ENCODE measurements at places on chromosomes 7 and 10.

- DNase-seq, result no peak
Observed at GRCh38 chr7:7272294-7272693, 90.0 kb downstream of the C1GALT1 start.

DNA sequence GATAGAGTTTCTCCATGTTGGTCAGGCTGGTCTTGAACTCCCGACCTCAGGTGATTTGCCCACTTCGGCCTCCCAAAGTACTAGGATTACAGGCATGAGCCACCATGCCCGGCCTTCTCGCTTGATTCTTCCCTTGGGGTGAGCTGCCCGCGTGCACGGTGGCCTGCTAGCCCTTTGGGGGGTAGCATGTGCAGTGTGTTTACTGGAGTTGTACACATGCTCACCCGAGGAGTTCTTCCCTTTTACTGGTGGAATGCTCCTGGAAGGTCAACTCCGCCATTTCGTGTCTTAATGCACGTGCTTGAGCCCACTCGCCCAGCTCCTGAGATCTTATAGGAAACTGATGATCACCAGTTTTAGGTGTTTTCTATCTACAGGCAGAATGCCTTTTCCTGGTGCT lies 17.0 kb upstream of the ADAMTS14 start:
- no peak for DNase-seq

DNA sequence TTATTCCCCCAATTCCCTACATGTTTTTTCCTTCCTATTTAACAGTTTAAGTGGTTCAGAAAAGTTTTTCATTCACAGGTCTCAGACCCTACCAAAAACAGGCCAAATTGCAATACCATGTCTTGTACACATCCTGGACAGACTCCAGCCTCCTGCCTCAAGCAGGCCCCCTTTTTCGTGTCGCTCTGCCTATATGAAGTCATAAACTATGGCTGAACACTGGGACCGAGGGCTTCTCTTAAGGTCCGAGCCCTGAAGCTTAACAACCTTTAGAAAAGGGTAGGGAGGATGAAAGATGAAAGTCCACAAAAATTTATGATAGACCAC lies 1.4 kb downstream of the FBXW4 start:
- DNase-seq, result peak; percentile 19

- DNase-seq, result no peak
Observed at GRCh38 chr7:38703093-38703492, 71.9 kb upstream of the AMPH start.

- no peak for DNase-seq
Observed at GRCh38 chr7:1610013-1610677, 40.3 kb upstream of the PSMG3 start.

DNA sequence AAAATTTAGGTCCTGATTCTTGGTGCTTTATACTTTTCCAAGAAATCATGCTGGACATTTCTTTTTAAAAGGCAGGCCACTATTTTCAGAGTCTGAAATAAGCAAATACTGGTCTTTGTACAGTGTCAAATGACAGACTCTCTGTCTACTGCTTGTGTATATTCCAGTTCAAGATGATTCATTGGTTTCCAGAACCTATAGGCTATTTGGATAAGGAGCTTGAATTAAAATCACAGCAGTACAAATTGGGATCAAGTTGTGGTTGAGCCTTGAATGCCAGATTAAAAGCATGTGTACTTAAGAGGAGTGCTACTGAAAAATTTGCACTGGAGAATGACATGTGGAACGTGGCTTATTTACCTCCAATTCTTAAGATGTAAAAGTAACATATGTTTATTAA lies 10.7 kb downstream of the KMT2E start:
- no peak for DNase-seq

DNA sequence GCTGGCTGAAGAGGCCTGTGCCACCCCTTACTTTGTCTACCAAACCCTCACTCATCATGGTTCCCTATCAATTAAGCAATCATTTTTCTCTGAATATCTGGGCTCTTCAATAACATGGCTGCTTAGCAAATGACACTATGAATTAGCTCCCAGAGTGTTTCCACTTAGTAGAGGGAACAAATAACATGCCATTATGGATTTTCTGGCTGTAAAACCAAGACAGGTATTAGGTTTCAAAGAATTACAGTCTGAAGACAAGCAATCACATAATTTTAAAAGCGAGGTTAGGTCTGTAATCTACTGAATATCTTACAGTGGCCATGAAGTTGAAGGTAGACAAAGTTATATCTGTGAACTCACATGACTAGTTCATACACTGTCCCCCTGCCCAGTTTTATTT lies 220.8 kb upstream of the PHYHIPL start:
- DNase-seq, result no peak

DNA sequence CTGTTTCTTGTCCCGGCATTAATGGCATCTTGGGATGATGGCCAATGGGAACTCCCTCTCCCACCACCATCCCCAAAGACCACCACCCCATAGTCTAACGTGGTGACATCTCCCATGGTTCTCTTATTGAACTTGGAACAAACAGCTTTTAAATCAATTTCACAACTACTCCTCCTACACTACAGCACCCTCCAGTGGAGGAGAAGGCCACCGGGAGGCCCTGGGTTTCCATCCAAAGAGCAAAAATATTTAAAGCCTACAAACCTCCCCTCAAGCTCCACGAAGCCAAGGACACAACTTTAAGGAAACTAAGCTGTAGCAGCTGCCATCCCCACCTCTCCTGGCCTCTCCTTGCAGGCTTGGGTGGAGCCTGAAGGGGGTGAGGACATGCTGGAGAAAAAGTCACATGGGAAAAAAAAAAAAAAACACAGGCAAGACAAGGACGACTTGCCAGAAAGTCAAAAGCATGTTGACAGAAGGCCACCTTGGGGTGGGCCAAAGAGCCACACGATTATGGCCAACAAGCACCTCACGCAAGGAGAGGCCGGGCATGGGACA lies 94.0 kb upstream of the LANCL2 start:
- no peak for DNase-seq

DNA sequence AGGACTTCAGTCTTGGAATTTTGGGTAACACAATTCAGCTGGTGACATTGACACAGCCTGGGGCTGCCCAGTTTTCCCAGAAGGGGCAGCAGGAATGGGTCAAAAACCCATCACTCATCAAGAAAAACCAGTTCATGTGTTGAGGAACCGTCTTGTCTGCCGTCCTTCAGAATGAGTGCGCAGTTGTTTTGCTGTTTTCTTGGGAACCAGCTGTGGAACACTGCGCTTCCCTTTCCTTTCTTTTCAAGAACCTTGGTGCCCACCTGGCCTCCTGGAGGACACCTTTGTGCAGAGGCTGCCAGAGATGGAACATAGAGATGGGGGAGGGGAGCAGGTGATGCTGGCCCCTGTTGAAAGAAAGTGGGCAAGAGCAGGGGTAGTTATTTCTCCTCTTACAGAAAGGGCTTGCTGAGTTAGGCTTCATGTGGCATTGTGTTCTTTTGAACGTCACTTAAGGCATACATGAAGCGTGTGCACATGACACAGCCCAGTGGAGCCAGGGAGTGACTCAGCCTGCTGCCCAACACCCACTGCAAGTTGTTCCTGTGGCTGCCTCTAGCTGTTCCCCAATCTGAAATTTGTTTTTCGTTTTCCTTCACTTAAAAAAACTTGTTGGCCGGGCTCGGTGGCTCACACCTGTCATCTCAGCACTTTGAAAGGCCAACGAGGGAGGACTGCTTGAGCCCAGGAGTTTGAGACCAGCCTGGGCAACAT lies 87.4 kb upstream of the TNS3 start:
- peak; percentile 78 for DNase-seq

GRCh38 chr10:98115031-98115787 lies 19.2 kb upstream of the R3HCC1L start:
- DNase-seq, result no peak

GRCh38 chr10:91537614-91538383 lies 95.1 kb downstream of the PPP1R3C start:
- DNase-seq, result no peak

DNA sequence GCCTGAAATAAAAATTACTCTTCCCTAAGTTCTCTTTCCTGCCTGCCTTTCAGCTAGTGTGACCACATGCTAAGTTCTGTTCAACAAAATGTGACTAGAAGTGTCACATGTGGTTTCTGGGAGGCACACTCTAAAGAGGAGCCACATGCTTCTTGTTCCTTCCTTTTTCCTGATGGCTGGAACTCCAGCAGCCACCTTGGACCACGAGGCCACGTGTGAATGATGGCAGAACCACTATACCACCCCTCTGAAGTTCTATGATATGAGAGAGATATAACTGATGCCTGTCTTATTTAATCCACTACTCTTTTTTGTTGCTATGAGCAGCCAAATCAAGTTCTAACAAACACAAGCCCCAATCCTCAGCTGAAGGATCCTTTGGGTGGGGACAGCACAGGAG lies 8.1 kb downstream of the PODXL start:
- DNase-seq, result no peak

- DNase-seq, result no peak
Observed at GRCh38 chr7:116981939-116982338, 28.6 kb downstream of the ST7 start.

- DNase-seq, result peak; percentile 22
Observed at GRCh38 chr7:151461096-151461941, 21.4 kb upstream of the CRYGN start.

GRCh38 chr7:118575393-118575948 lies 351.0 kb downstream of the ANKRD7 start:
- no peak for DNase-seq

DNA sequence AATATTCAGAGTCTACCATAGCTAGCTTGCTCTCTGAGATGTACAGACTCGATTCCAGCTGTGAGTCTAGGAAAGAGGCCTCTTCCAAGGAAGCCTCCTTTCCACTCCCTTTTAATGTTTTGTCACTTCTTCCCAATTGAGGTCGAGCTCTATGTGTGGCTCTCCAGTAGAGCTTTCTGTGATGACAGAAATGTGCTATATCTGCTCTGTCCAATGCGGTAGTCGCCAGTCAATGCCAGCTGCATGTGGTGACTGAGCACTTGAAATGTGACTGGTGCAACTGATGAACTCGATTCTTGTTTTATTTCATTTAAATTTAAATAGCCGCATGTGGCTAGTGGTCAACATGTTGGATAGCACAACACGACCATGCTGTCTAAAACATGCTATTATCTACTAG lies 387.0 kb upstream of the NRP1 start:
- DNase-seq, result no peak

DNA sequence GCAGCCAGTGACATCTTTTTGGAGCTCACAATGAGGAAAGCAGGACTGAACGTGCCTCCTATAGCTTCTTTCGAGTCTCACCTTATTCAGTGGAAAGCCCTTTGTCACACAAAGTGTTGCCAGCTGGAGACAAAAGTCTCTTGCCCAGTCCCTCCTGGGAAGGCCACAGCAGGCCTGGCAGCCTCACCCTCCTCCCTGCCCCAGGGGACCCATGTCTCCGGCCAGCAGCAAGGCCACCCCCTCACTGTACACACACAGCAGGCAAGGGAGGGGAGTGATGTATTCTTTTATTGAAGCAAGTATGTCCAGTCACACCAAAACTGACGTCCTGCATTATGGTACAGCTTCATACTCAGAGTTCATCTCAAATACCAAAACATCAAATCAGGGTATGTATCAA lies 56.0 kb downstream of the CSGALNACT2 start:
- DNase-seq, result no peak

DNA sequence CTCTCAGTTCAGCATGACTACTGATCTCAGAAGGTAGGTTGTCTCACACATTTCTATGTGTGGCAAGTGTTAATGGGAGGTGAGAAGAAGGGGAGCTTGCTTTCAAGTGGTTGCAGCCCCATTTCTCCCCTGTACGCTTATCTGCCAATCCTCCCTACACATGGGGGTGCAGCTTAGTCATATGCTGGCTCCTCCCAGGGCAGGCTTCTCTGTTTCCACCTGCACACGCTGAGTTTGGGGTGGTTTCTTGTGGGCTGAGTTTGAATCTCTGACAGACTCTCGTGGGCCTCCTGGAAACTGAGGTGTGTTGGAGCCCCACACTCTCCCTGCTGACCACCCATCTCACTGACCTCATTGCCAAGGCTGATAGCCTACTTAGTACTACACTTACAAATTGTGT lies 435.8 kb upstream of the MTPN start:
- DNase-seq, result no peak

GRCh38 chr10:101217450-101218281 lies 11.6 kb downstream of the LBX1 start:
- no peak for DNase-seq

GRCh38 chr7:34939175-34939574 lies 98.1 kb downstream of the DPY19L1 start:
- DNase-seq, result no peak

- no peak for DNase-seq
Observed at GRCh38 chr7:10075866-10076265, 897.8 kb upstream of the PHF14 start.

DNA sequence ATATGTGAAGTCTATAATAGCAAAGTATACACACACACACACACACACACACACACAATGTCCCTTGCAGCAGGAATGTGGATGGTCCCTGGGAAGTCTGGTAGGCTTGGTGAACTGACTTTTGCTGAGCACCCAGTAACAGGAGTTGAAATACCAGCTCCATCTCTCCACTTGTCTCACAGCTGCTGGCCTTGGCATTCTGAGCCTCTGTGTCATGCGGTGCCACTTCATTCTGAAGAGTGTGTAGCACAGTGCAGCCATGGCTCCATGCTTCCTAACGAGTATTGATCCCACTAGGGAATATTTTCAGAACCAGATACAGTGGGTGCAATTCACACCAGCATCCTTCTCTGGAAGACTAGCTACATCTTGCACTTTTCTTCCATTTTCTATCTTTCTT lies 192.4 kb downstream of the ADARB2 start:
- no peak for DNase-seq

DNA sequence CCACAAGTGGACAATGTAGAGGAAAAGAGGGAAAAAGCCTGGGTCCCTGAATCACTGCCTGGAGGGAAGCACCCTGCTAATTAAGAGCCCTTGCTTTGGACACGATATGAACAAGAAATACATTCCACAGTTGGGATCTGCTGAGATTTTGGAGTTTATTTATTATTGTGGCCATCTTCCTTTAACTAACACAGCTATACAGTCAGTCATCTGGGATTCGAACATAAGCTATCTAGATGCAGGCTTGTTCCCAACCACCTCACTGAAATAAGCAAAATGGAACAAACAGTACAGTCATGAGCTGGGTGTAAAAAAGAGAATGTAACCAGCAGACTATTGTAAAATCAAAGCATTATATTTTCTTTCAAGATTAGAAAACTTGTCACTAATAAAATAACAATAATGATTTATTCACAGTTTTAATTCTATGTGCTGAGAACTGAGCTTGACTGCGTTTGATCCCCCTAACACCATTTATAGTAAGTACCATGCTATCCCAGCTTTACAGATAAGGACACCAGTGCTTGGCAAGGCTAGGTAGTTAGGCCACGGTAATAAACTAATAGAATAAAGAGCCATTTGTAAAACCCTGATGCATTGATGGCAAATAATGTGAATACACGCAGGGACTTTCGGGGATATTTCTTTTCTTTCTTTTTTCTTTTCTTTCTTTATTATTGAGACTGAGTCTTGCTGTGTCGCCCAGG lies 223.8 kb upstream of the KLF6 start:
- DNase-seq, result no peak
